ENCODE measurements at places on chromosomes 3 and 15.
A peak's percentile ranks its signal among the peaks of the same experiment; 100 is the strongest.

DNA sequence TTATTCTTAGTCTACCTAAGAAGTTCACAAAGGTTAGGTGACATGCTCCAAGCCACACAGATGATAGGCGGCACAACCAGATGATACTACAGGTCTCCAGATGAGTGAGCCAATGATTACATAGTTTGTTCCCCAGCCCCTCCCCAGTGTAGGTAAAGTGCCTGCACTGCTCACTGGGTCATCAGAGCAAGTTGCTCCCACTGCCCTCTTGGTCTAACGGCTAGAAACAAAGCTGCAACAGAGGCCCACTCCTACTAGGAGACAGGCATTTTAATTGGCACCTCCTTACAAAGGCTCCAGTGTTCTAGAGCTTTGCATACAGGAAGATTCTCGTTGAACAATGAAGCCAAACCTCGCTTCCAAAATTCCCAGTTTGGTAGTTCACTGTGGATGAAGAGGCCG is 47.3 kb downstream of the TMEM44 start:
- DNase-seq: no peak

DNA sequence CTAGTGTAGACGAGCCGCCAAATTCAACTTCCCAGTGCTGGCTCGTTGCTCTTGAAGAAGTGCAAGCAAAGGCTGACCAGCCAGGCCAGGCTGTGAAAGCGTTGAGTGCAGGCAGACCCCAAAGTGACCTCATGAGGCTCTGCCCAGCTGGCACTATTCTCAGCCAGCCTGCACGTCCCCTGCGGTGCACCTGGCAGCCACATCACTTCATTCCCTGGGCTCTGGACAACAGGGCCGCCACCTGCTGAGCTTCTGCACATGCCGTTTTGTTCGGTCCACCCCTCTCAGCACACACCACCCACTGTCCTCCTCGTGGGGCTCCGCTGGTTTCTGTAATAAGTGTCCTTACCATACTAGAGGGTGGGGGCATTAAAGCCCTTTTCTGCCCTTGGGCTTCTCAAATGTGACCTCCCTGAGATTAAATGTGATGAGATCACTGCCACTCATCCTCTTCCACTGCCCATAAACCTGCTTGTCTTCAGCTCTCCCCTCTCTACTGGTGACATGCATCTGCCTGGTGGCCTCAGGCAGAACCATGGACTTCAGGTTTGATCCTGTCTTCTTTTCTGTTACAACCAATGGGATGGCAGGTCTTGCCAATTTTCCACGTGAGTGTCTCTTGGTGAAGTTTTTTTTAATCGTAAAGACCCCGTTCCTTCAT is 6.1 kb downstream of the RASGRF1 start:
- DNase-seq: no peak

DNA sequence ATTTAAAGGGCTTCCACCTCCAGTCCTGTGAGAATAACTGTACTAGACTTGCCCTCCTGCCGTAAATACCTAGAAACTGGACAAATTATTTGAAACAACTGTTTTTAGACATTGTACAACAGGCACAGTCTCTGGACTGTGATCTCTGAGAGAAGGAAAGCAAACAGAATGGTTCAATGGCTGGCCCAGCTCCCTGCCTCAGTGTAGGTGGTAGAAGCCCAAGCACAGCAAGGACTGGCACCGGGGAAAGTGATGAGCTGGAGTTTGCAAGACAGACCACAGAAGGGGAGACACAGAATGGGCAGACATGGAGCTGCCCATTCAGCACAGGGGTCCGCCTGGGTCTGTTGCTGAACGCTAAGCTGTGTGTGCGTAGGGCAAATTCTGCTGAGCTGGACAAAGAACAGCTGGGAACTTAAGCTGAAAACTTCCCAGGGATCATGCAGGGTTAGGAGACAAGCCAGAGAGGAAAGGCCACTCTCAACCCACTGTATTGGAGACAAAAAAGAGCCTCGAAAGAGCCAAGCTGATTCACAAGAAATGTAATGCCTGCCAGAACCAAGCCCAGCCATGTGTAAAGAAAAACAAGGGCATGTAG is 52.6 kb upstream of the SEC61A1 start:
- no peak for DNase-seq

DNA sequence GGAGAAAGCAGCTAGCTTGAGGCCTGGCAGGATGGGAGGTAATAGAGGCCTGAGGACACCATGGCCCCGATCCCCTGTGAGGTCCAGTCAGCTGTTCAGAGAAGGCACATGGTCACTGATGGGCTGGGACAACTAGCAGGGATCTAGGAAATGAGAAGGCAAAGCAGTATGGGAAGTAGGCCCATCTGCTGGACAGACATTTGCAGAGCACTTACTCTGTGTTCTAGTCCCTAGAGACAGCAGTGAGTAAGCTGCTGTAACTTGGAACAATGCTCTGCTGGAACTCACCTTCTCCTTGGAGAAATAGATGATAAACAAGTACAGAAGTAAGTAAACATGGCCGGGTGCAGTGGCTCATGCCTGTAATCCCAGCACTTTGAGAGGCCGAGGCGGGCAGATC is 7.1 kb downstream of the ECE2 start:
- no peak for DNase-seq

DNA sequence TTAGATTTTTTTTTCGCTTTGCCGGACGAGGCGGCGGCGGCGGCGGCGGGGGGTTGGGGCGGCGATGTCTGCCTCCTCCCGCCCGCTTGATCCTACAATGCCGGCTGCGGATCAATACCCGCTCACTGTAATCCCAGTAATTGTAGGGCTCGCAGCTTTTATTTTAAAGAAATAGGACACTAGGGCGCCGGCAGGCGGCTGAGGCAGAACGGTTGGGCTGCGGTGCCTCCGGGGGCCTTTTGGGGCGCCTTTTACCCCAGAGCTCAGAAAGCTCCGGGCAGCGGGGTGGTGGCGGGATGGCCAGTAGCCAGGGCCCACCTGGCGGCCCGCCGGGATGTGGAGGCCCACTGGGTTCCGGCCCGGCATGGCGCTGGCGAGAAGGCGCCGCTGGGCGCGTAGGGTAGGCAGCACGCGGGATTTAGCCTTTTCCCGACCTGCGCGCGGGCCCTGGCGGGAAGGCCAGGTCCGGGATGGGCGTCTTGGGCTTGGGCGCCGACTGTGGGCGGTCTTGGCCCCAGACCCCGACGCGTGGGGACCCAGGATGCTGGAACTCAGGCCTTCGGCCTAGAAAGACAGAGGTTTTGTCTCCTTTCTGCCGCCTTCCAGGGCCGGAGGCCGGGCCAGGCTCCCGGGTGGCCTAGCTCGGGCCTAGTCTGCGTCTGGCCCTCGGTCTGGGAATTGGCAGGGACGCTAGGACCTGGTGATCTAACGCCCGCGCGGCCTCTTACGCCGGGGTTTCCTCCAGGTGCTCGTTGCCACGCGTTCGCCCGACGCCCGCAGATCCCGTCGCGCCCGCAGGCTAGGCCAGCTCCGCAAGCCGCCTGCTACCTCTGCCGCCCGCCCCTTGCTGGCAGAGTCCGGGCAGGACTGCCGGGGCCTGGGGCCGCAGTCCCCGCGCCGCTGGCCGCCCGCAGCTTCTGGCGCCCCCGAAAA is 15.5 kb upstream of the ONECUT1 start:
- no peak for DNase-seq

- no peak for DNase-seq
Observed at GRCh38 chr3:133055339-133055738, 17.1 kb downstream of the TMEM108 start.

- no peak for DNase-seq
Observed at GRCh38 chr3:149058602-149059001, 27.7 kb downstream of the HLTF start.

DNA sequence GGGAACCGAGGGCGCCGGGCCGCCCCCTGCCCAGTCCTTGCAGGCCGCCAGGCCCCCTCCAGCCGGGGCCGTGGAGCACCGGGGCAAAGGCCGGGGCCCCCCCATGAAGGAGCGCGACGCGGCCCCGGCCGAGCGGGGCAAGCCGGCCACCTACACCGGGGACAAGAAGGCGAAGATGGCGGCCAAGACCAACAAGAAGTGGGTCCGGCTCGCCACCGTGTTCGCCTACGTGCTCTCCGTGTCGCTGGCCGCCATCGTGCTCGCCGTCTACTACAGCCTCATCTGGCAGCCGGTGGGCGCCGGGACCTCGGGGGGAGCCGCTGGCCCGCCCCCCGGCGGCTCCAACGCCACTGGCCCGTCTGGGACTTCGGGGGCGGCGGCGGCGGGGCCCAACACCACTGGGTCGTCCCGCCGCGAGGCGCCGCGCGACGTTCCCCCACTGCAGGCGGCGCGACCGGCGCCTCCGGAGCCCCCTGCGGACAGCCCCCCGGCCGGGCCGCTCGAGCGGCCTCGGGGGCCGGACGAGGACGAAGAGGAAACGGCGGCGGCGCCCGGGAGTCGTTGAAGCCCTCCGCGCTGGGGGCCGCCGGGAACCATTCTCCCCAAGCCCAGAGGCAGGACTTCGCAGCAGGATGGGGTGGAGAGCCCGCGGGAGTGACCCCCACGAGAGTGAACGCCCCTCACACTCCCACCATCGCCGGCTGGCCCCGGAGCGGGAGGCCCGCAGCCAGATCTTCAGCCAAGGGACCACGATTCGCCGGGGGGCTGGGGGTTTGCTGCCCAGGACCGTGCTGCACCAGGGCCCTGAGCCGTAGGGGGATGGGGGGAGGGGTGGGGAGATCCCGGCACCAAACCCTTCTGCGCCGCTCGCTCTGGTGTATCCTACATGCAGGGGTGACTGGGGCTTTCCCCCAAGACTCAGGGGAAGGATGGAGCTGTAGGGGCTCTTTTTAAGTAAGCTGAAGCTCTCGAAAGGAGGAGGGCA is 753 bp downstream of the INAFM2 start:
- DNase-seq: no peak

DNA sequence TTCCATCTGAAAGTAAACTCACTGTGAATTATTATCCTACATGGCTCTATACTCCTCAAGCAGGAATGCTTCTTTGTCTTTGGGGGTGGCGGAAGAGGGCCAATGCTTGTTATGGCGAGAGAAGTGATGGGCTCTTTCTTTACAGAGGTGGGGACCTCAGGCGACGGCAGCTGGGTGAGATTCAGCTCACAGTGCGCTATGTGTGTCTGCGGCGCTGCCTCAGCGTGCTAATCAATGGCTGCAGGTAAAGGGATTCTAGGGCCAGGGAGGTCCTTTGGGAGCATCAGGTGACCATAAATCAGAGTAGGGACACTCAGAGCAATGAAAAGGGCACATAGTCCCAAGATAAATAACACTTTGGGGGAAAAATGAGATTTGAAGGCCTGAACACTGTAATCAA is 39.0 kb downstream of the ESYT3 start:
- DNase-seq: no peak

GRCh38 chr3:150249779-150250470 is 158.2 kb upstream of the TSC22D2 start:
- no peak for DNase-seq

DNA sequence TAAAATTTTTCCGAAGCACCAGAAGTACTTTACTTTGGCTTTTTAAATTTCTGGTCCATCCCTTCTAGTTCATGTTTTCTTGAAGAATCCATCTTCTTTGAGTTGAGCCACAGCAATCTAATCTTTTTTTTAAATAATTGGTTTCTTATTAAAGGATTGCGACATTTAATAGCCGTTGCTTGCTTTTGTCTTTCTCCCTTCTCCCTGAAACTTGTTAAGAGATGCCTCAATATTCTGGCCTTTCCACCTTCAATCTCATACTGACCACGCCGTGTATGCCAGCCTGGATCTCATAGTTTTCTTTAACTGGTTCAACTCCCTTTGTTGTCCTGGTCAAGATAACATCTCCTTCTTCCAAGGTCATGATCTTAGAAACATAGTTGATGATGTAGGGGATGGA is 18.4 kb upstream of the RPLP1 start:
- no peak for DNase-seq

GRCh38 chr3:193134856-193135255 is 106.2 kb upstream of the PLAAT1 start:
- peak; percentile 46 for DNase-seq

- no peak for DNase-seq
Observed at GRCh38 chr15:55884223-55884622, 109.2 kb downstream of the NEDD4 start.

GRCh38 chr3:143935678-143936077 is 35.9 kb upstream of the DIPK2A start:
- DNase-seq: peak; percentile 5

GRCh38 chr15:78811825-78812183 is 540 bp upstream of the ADAMTS7 start:
- DNase-seq: no peak

DNA sequence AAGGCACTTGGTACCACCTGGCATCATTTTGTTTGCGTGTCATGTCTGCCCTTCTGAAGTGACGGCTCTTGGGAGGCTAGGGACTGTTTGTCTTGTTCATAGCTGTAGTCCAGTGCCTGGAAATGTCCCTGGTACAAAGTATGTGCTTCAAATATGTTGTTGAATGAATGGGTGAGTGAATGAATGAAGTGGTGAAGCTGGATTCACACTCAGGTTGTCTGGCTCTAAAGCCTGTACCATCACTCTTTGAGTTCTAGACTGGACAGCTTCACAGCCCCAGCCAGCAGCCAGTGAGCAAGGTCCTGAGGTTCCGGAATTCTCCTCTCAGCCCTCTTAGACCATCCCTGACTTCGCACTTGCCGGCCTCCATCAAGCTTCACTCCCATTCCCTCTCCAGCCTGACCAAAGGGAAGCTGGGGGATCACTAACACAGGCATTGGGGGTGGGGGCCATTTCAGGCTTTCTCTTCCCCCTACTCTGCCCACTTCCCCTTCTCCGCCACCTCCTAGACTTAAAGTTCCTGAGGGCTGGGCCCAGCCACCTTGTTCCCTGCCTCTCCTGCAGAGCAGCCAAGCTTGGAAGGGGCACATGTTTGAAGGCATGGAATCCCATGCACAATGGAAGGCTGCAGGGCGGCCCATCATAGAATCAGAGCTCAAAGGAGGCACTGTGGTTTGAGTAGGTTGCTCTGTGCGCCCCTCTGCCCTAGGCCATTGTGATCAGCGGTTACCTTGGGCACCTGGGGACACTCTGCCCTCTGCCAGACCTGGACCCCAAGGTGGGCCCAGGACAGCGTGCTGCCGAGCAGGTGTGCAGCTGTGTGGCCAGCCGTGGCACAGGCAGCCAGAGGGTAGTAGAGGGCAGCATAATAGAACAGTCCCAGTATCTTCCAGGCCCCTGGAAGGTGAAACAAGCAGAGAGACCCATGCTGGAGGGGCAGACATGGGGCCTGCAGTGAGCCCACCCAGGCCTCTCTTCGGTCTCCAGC is 7.7 kb downstream of the STRA6 start:
- no peak for DNase-seq

DNA sequence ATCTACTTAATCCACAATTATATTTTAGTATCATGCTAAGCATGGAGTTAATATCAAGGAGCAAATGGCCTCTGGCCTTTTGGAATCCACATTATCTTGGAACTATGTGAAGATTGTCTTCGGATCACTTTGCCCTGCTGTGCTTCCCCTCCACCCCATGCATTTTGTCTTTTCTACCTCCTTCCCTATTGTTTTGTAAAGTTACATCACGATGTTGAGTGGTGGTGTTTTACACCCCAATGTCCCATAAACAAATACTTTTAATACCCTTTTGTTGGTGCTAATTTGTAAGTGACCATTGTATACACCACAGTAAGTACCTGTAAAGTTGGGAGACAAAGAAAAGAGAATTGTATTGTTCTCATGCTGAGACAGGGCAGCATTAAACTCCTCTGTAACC is 258.4 kb upstream of the ZNF717 start:
- DNase-seq: no peak

Data from SW480 (cell line).